Activated CD4-positive, alpha-beta T cell treated with anti-CD3 and anti-CD28 coated beads, Interleukin-2, amount 10 ng/mL, durations not matched to agents 7 days and 5 days (primary cell): ENCODE measurements at places on chromosomes 5 and 9.

DNA sequence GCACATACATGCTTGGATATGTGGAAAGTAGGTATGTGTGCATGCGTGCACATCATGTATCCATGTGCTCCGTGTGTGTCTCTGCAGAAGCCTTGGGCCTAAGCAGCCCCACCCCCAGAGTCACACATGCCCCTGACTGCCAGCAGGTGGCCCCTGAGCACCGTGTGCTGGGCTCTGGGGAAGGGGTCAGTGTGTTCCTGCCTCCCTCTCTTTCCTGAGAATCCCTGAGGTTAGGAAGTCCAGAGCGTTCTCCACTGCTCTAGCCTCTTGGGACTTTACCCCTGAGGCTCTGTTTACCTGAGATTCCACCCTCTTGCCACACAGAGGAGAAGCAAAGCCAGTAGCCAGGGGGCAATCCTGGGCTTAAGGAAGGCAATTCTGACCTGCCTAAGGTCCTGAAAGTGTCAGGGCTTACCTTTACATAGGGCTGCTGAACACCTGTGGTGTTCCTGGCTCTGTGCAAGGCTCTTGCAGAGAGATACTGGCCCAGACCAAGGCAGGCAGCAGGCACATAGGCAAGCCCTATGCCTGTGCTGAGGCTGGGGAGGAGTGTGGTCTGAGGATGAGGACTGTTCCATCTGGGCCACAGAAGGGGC lies 207.3 kb downstream of the TMEM38B start:
- DNase-seq, result no peak

- no peak for DNase-seq
Observed at GRCh38 chr9:7784472-7784871, 15.1 kb downstream of the DMAC1 start.

DNA sequence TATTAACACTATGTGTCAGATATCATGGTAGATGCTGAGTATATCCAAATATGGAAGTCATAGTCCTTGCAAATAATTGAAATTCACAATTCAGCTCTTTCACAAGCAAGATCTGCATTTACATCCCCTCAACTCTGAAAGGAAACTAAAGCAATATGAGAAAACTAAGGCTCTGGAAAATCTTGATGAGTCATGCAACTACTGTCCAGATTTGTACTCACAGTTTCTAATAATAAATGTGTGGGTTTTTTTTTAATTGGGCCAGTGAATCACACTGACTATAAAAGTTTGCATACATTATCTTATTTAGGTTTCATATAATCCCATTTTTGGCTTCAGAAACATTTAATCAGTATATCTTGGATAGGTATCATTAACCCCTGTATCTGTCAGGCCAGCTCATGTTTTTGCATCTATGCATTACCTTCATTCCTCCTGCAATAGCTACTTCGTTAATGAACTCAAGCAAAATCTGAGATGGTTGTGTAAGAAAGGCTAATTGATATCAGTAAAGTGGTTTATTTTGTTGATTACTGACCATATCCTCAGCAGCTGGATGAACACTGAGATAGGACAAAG lies 58.7 kb upstream of the PRR16 start:
- DNase-seq, result no peak

DNA sequence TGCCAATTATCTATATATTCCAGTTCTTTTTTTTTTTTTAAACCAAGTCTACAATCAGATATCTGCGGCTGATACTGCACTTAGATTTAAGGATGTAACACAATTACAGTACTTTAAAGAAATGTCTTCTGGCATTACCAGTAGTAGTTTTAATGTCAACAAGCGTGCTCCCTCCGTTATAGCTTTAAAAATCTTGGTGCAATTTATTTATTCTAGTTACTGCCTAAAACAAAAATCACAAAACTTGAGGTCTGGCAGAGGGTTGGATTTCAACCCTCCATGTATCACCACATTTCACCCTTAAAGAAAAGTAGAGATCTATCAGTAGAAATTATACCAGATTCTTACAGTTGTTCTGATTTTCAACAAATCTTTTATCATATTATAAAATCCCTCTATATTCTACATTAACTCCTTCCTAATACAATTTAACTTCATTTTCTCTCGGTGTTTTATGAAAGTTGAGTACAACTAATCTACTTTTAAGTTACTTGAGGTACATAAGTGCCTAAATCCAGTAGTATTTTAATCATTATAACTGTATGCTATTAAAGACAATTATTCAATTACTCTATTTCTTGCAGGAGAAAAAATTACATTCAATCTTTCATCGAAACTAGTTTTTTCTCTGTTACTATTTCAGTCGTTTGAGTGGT lies 2.0 kb upstream of the RICTOR start:
- no peak for DNase-seq

DNA sequence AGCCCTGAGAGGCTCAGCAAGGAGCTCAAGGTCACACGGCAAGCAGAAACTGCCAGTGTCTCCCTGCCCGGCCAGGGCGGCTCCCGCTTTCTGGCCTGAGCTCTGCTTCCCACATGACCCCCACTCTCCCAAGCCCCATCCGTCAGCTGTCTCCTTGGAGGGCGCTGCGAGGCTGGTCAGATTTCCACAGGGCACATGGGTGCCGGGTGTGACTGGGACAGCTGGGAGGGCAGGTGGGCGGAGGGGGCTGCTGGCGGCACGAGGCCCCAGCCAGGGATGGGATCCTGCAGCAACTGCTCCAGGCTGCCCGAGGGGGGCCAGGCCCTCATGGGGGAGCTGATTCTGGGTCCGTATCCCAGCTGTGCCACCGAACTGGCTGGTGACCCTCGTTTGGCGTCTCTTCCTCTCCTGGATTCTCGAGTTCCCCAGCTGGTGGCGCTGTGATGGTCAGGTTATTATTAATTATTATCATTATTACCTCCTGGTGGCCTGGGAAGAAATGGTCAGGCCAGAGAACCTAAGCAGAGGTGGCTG lies 12.9 kb upstream of the WDR38 start:
- no peak for DNase-seq

- DNase-seq, result no peak
Observed at GRCh38 chr9:115880221-115880885, 273.2 kb upstream of the PAPPA start.

DNA sequence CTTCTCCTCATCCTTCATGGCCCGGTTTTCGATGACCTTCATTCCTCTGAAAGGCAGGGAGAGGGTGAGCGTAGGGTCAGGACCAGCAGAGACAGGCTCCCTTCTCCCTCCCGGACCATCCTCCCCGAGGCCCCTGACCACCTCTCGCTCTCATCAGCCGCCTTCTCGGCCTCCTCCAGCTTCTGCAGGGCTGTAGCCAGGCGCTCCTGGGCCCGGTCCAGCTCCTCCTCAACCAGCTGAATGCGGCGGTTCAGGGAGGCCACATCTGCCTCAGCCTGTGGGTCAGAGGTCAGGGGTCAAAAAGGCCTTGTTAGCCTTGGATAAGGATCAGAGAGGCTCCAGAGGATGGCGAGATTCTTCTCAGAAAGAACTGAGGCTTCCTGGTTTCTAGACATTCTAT lies 4.2 kb downstream of the TPM2 start:
- no peak for DNase-seq

DNA sequence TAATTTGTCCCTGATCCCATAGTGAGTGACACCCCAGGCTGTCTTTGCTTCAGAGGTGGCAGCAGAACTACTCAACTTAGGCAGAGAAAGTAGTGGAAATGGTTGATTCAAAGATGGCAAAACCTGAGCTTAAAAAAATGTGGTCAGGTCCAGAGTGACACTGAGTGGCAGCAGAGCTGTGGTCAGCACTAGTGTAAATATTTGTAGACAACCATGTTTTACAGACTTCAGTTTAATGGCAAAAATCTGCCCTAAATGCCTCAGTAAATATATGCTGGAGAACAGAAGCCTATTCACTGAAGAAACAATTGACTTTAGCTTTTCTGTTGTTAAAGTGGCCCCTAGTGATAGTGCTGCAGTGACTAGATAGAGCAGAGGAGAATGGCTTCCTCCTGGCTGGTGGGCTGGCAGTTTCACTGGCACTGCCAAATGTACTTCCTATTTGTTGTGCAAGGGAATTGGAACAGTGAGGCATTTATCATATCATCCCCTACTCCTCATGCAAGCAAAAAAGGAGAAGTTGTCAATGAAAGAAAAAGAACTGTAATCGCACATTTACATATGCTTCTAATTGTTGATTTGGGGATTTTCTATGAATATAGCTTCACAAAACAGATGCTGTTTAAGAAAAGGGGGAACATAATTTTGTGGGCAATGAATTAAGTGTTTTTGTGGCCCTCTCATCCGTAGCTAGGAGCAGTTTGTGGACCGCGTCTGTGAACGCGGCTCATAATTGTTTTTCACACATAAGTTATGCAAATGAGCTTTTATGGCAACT lies 12.0 kb downstream of the PBX3 start:
- DNase-seq, result no peak
